RKO (cell line): ENCODE measurements at places on chromosomes 3 and 15.

DNA sequence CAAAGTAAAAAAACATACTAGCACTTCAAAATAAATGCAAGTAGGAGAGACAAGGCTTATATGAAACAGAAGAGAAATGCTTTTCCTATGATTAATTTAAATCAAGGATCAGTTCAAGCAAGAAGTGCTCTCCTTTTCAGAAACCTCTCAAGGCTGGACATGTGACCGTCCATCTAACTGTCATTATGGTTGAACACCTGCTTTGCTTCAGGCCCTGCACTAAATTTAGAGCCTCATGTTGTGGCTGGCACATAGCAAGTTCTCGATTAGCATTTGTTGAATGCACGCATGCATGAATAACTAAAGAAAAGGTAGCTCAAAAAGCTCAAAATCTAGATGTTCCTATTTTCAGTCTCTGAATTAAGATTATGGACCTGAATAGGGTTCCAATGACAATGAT lies 82.0 kb downstream of the SV2B start:
- DNase-seq = no peak

GRCh38 chr15:68404056-68404798 lies 27.7 kb downstream of the ITGA11 start:
- no peak for DNase-seq

GRCh38 chr3:115667738-115668065 lies 44.4 kb downstream of the GAP43 start:
- no peak for DNase-seq

- peak; percentile 60 for DNase-seq
Measured at GRCh38 chr15:75067123-75067830, 43.9 kb downstream of the PPCDC start.

- DNase-seq = no peak
Measured at GRCh38 chr3:165211721-165212120, 15.5 kb upstream of the SLITRK3 start.

DNA sequence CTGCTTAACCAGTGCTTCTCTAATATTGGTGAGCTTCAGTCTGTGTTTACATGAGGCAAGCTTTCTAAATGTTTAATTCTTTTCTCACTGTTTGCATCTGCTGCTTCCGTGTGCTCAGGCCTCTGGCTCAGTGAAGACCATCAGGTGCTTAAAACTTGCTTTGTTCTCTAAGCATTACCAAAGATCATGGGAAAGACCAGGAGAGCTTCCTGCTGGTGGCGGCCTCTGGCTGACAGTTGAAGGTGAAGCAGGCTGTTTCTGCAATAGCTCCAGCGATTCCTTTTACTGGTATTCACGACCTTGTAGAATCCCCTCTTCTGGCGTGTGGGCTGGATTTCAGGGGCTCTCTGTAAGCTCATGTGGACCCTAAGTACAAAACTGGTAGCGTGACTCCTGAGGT lies 45.1 kb downstream of the EDEM1 start:
- no peak for DNase-seq

DNA sequence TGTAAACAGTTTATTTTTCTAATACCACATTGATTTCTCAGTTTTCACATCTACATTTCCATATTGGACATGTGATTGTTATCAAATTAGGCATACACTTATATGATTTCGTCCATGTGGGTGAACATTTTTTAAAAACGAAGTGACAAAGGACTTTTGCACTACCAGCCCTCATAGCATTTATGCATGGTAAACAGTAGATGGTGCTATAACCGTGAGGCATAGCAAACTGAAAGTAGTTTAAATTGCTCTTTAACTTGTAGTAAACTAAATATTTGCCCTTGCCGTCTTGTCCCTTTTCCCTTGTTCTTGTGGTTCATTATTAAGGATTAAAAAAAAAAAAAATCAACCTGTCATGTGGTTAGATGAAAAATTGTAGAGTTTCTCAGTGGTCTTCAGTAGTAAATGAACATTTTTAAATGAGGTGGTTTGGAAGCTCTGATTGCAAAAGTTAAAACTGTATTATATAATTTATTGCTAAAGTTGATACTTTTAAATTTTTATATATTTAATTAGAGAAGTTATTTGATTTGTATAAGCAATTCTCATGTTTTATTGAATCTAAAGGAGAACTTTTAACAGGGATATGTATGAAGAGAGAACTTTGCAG lies 24.0 kb downstream of the STX19 start:
- peak; percentile 85 for DNase-seq

- DNase-seq = no peak
Measured at GRCh38 chr3:112128843-112129727, 4.0 kb downstream of the GCSAM start.

DNA sequence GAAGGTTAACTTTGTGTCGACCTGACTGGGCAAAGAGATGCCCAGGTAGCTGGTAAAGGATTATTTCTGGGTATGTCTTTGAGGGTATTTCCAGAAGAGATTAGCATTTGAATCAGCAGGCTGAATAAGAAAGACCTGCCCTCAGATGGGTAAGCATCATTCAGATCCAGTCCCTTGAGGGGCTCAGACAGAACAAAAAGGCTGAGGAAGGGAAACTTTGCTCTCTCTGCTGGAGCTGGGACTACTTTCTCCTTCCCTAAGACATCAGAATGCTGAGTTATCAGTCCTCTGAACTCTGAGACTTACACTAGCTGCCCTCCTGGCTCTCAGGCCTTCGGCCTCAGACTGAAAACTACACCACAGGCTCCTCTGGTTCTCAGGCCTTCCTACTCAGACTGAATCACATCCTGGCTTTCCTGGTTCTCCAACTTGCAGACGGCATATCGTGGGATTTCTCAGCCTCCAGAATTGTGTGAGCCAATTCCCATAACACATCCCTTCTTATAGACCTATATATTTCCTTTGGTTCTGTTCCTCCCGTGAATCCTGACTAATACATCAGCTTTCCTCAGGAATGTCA lies 982.9 kb downstream of the TUSC7 start:
- peak; percentile 38 for DNase-seq

GRCh38 chr15:70761931-70762468 lies 1.4 kb downstream of the UACA start:
- no peak for DNase-seq

GRCh38 chr3:41259449-41260062 lies 60.3 kb downstream of the CTNNB1 start:
- DNase-seq = no peak

DNA sequence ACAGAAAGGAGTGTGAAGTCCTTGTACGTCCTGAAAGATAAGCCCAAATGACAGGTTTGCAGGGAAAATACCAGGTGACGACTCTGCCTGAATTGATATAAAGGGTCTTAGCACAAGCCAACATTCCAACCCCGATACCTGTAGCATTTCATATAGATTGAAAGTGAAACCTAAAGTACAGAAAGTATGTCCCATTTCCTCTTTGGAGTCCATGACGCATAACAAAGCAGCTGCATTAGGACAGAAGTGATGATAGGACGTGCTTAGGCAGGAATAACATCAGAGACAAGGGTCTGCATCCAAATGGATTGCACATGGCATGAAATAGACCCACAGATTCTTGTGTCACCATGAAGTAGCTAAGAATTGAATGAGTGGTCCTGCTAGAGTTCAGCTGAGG lies 187.0 kb upstream of the ROBO1 start:
- no peak for DNase-seq

GRCh38 chr3:64650715-64651114 lies 37.1 kb downstream of the ADAMTS9 start:
- DNase-seq = no peak

- no peak for DNase-seq
Measured at GRCh38 chr3:16423947-16424673, 89.4 kb downstream of the RFTN1 start.

- no peak for DNase-seq
Measured at GRCh38 chr3:142332390-142332789, 107.0 kb upstream of the GK5 start.

- DNase-seq = no peak
Measured at GRCh38 chr3:183317271-183317670, 64.2 kb downstream of the B3GNT5 start.

DNA sequence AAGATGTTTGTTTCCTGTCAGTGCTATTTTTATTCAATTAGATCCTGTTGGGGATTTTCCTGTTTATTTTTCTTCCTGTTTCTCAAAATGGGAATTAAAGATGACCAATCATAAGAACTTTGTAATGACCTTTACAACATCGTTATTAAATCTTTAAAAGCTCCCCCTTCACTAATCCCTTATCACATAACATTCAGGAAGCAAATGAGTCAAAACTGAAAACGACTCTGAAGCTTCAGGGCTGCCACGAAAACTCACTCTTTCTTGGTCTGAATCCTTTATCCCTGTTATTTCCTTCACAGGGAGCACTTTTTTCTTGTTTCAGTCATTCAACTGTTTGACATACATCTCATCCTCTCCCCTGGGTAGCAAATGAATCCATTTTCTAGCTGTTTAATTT lies 75.8 kb upstream of the MB21D2 start:
- DNase-seq = no peak
